ENCODE measurements at places on chromosomes 3 and 15.

- DNase-seq: no peak
These were observed at the start of gene PARP15 for GRCh38 chr3:122577409-122578031. Gene PARP15, plus strand, starts transcription at chr3:122577650. Its CDS starts 18 bp downstream, at chr3:122577668.

- DNase-seq: no peak
These were observed 827.7 kb downstream of the ROBO1 start for GRCh38 chr3:78940128-78940527.

- DNase-seq: no peak
These were observed 76.6 kb upstream of the PIAS1 start for GRCh38 chr15:67977414-67978089.

GRCh38 chr3:73508330-73508954, 116.3 kb downstream of the PDZRN3 start:
- DNase-seq: peak; percentile 70

GRCh38 chr3:67461667-67462142, 192.7 kb downstream of the SUCLG2 start:
- no peak for DNase-seq

GRCh38 chr3:81476692-81477091, 284.8 kb downstream of the GBE1 start:
- peak; percentile 14 for DNase-seq

DNA sequence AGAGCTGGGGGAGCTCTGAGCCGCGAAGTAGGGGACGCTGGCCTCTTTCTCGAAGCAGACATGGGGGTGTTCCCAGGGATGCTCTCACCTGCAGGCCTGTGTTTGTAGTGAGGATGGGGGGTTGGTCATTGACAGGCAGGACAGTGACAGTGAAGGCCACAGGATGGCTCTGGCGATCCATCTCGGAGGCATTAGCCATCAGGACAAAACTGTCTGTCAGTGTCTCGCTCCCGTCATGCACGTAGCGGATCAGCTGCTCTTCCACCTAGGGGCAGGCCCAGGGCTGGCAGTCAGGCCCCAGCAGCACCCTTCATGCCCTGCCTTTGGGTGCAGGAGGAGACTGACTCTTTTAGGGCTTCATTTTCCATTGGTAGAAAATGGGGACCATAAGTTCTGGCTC, 28.0 kb downstream of the CSPG4 start:
- no peak for DNase-seq

DNA sequence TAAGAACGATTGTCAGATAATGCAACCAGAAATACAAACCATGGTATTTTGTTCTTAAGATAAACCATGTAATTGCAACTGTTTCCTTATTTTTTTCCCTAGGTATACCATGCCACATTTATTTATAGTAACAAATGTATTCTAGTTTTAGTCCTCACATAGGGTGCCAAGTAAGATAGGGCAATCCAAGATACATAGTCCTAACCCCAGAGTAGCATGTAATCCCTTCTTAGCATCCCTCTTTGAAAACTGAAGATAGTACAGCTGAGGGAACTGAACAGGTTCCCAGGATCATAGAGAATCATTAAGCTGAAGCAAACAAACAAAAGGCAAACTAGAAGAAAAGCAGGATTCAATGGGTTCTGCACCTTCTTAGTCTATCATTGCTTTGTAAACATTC, 24.8 kb downstream of the TRNT1 start:
- DNase-seq: no peak

DNA sequence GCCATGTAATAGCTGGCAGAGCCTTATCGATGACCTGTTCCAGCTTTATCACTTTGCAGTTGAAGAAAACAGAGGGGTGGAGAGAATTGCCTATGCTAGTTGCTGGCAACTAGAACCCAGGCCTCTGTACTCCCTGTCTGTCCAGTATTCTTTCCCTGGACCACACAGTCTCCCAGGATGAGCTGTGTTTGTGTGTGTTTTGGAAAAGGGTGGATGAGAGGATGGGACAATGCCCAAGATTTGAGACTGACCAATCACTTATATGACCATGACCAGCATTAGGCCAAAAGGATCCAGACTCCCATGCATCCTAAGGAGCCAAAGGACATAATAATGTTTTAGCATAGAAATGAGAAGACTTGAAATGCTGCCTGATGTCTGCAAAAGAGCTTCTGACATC, 102.6 kb downstream of the CD200R1L start:
- DNase-seq: no peak

DNA sequence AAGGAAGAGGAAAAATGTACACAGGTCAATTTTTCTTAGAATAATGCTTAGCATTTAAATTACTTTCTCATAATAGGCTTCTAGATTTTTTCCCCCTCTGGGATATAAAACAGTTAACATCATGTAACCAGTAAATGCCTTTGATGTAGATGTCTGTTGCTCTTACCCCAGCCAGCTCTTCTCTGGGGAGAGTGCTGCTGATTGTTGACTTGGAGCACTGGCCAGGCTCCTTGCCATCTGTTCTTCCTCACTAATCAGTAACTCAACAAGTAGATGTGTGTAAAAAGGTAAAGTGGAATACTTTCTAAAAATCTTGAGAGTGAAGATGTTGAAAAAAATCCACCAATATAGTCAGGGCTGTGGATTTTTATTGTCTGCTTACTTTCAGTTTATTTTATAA, 42.2 kb downstream of the RIOX2 start:
- no peak for DNase-seq

DNA sequence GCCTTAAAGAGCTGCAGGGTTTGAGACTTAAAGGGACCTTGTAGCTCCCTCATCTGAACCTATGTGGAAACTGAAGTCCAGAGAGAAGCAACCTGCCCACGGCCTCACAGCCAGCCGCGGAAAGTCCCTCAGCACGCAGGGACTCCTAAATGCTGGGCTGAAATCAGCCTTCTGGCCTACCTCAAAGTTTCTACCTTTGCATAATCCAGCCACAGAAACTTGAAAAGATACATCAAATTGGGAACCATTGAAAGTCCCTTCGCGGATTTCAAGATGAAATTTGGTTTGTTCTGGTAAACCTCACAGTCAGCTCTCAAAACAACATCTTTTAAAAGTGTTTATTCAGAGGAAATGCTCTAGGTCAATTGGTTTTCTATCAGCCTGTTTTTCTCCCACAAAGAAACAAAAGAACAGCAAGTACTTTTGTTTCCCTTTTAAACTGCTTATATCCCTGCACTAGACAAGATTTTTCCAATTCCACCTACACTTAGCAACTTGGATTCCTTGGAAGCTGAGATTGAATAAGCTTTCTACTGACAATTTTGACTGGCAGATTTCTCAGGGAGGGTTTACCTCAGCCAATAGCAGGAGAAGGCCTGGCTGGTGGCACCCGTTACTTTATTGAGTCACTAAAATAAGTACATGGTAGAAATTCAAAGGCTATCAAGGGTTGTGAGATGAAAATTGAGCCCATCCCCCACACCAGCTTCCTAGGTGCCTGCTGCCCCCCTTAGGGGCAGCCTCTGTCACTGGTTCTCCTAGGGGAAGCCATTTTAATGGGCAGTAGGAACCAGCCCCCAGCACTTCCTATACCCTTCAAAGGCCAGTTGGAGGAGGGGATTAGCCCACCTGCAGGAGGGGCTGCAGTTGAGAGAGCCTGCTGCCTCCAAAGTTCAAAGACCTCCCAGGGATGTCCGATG, 171.2 kb downstream of the ADAMTS17 start:
- no peak for DNase-seq

DNA sequence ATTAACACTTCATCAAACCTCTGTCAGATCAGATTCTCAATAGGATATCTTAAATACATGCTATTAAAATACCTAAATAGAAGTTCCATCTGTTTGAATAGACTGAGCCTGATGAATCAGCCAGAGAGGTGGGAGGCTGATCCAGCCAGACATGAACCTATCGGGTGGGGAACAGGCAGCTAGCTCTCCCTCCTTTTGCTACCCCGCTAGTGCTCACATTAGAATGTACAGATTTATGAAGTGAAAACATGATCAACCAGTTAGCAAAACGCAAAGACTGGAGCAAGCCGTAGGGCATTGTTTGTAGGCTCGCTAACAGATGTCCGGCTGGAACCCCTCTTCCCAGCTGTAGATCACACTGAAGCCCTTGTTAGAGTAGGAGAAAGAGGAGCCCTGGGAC, 54.4 kb downstream of the GTF2E1 start:
- no peak for DNase-seq

DNA sequence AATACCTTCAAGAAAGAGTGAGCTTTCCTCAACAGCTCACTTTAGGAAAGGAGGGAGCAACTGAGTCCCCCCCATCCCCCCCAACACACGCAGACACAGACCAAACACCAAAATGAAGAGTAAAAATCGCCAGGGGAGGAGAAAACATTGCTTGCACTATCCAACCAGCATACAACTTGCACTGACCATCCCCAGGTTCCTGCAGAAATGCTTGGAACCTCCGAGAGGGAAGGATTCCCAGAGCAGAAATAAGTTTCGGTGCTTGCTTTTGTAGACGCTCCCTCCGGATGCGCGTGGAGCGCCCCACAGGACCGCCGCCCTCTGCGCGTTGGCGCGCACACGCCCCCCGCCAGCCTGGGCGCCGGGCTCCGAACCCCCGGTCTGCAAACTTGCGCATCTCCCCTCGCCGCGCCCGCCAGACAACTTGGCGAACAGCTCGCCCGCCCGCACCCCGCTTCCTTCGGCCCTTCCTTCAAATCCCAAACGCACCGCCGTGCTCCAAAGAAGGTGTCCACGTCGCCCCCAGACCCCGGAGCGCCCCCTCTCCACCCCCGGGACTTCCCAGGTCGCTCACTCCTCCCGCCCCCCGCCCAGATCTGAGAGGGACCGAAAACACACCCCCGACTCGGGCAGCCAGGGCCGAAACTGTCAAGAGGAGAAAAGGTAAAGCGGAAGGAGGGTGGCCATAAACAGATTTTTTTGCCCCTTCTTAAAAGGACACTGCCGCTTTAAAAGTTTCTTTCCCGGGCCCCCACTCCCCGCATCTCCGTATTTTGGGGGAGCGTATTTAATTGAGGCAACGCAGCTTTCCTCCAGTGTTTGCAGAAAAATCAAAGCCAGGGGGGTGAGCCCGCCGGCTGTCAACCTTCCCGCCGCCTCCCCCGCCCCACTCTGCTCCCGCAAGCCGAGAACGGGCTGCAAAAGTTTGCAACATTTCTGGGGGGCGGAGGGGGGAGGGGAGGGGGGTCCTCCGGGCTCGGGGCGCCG, 859 bp downstream of the RORA start:
- DNase-seq: no peak

DNA sequence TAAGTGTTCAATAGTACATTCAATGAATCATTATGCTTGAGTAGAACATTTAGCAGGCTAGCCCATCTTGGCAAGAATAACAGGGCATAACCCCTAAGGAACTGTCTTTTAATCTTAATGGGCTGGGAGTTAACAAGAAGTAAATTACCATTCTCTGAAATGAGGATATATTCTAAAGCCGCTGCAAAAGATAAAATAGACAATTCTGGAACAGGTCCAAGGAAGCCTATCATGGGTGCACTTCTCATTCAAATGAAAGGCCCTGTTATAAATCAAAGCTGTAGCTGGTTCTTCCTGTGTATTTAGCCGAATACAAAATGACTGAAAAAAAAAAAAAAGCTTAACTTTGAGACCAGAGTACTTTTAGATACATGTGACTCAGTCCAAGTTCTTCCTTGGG, 15.6 kb downstream of the MTHFS start:
- DNase-seq: no peak

All from globus pallidus (tissue), 1 donor.